ENCODE measurements at places on chromosomes 16 and 17.

- peak; percentile 63 for DNase-seq
These were observed 6.9 kb upstream of the CES3 start for GRCh38 chr16:66954097-66954659.

DNA sequence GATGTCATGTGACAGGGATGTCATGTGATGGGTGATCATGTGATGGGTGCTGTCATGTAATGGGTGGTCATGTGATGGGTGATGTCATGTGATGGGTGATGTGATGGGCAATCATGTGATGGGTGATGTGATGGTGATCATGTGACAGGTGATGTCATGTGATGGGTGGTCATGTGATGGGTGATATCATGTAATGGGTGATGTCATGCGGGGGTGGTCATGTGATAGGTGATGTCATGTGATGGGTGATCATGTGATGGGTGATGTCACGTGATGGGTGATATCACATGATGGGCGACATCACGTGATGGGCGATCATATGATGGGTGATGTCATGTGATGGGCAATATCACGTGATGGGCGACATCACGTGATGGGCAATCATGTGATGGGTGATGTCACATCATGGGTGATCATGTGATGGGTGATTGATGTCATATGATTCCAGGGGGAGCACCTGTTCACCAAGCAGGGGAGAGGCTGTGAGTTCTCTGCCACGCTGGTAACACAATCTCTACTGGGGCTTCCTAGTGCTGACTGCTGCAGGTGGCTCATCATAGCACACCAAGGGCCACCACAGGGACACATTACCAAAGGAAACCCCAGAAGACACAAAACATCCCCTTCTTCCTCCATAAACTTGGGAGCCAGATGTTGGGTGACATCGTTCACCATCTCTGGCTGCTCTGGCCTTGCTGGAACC lies 16.5 kb downstream of the CD300LB start:
- DNase-seq: no peak

DNA sequence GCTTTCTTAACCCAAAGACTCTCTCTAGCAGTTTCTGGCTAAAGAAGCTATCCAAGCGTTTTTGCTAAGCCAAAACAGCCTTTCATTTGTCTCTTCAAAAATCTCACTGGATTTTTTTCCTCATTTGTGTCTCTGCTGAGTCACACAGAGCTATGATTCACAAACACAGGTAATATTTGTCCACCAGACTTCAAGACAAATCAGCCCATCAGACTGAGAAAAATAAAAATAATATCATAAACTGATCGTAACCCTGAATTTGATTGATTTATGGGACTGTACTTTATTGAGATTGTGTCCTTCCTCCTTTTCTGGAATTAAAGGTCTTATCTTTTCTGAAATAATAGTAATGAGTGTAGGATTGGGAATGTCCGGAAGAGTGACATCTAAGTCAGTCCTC lies 25.8 kb downstream of the TRIM16 start:
- DNase-seq: no peak

DNA sequence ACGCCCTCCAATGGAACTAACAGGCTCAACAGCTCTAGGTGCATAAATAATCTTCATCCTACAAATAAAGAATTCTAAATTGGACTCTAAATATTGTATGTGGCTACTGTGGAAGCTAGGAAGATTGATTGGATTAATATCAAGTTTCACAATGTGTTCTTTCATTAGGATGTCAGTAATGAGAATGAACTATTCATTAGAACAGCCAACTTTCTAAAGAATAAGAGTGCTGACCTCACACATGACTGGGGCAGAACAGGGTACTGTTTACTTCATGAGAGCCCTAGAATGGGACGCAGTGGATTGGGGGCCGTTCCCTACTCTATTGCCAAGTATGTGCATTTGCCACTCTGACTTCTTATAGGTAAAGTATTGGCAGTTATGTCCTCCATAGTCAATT lies 528.2 kb upstream of the RBFOX1 start:
- no peak for DNase-seq

- DNase-seq: peak; percentile 10
These were observed at the start of gene ADORA2B for GRCh38 chr17:15944759-15945526. TSS of gene ADORA2B (plus strand) at chr17:15945130. CDS start at chr17:15945249, 119 bp downstream.

DNA sequence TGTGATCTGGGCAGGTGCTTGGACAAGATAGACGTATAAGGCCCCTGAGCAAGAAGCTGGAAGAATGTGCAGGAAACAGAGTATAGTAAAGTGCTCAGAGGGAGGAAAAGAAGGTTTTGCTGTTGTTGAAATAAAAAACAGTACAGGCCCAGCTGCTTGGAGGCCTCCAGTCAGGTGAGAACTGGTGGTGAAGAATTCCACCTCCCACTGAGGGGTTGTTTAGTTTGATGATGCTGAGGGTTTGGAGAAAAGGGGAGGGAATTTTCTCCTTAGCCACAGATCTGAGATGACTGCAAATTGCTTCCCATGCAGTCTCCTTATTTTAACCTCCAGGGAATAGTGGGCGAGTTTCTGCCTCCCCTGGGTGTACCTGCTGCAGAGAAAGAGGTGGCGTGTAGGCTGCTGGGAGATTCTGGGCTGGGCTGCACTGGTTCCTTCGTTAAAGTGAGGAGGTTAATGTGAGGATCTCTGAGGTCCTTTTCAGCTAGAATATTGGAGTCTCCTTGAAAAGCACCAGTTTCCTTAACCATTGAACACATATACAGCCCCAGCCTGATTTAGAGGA lies 25.8 kb downstream of the SMPD3 start:
- DNase-seq: no peak

- no peak for DNase-seq
These were observed 37.1 kb upstream of the ADCY7 start for GRCh38 chr16:50229149-50229726.

GRCh38 chr17:32445074-32445415 lies 735 bp downstream of the PSMD11 start:
- peak; percentile 22 for DNase-seq

DNA sequence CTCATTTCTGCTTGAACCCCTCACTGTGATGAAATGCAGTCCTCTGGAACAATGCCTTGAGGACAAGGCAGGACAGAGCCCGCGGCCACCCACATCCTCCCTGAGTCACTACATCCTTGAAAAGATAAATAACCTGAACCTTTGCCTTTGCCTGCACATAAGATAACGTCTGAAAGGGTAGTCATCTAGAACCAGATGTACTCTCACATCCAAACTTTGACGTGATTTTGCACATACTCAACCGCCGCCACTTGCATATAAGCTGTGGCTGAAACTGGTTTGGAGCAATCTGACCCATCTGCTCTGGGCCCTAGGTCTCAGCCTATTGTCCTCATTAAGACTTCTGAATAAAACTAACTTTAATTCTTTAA lies 252.1 kb downstream of the PHKB start:
- DNase-seq: peak; percentile 11

DNA sequence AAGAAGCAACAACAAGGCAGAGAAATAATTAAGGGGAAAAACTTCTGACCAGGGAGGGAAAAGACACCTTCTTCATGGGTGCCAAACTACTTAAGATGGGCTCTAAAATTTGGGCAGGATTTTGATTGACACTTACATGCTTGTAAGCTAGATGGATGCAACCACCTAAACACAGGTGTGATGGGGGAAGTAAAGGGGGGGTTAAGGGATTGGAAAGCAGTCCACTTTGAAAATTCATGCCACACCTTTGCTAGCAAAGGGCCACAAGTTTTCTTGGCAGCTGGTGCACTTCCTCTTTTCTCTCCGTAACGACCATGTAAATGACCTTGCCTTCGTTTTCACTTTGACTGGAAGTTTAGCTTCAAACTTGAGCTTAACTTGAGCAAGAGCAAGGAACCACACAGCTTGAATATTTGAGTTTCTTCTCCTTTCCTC lies 14.3 kb upstream of the PRKAR1A start:
- no peak for DNase-seq

- DNase-seq: no peak
These were observed 122.6 kb upstream of the RPL38 start for GRCh38 chr17:74080656-74081582.

GRCh38 chr17:21172846-21173245 lies 41.1 kb downstream of the TMEM11 start:
- DNase-seq: no peak

DNA sequence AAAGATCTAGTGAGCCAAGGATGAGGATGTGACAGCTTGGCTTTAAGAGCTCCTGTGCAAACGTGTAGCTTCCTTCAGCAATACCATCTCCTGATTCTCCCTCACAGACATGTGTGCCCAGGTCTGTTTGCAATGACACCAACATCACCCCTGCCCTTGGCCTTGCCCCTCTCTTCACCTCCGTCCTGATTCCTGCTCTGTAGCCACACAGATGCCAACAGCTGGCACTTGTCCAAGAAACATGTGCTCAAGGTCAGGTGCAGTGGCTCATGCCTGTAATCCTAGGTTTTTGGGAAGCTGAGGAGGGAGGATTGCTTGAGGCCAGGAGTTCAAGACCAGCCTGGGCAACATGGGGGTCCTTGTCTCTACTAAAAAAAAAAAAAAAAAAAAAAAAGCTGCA lies 103.8 kb upstream of the CRHR1 start:
- no peak for DNase-seq

GRCh38 chr17:67725373-67725791 lies 7.6 kb downstream of the NOL11 start:
- DNase-seq: no peak

- DNase-seq: peak; percentile 78
These were observed 18.7 kb upstream of the ADGRG1 start for GRCh38 chr16:57609541-57610401.

GRCh38 chr16:23410176-23410575 lies 42.8 kb downstream of the COG7 start:
- no peak for DNase-seq

GRCh38 chr16:77660311-77660710 lies 62.0 kb upstream of the NUDT7 start:
- DNase-seq: no peak

GRCh38 chr17:72423718-72424117 lies 302.9 kb downstream of the SOX9 start:
- no peak for DNase-seq

DNA sequence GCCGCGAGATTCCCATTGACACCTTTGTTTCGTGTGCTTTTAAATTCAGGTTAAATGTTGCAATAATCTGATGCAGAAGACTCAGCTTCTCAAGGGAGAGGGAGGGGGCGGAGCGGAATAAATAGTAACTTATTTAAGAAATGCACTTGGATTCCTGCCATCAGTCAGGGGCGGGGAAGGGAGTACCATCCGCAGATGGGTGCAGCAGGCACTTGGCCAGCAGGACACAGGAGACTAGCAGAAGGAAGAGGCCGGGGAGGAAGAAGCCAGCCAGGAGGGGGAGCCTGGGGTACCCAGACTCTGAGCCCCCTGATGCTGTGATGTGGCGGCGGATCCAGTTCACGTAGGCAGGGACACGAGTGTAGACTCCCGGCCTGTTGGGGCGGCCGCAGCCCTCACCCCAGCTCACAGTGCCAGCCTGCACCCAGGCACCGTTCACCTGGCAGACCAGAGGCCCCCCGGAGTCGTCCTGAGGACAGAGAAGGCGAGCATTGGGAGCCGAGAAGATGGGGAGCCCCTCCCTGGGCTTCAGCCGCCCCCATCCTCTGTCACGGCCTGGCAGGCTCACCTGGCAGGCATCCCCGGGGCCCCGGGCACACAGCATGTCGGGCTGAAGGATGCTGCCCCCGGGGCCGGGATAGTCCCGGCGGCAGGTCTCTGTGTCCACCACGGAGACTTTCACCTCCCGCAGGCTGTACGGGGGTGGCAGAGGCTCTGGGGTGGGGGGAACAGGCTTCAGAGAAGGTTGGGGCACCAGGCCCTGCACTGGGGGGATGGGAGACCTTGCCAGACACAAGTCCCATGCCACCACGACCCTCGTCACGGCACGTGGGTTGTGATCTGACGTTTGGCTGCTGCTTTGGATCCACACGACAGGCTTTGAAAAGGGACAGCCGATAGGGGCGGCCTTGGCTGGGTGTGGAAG lies 3.2 kb downstream of the TPSG1 start:
- DNase-seq: no peak

DNA sequence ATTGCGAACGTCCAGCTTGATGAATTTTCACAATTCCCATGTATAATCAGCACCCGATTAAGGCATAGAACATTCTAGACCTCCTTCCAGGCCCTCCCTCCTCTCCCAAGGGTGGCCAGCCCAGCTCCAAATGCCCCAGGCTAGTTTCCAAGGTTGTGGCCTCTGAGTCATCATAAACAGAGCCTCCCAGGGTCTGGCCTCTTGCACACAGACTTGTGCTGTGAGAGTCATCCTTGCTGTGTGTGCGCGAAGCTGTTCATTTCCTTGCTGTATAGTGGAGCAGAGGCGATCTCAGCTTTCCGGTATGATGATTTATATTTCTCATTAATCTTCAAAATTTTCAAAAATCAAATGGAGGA lies 20.5 kb upstream of the JPH3 start:
- no peak for DNase-seq

DNA sequence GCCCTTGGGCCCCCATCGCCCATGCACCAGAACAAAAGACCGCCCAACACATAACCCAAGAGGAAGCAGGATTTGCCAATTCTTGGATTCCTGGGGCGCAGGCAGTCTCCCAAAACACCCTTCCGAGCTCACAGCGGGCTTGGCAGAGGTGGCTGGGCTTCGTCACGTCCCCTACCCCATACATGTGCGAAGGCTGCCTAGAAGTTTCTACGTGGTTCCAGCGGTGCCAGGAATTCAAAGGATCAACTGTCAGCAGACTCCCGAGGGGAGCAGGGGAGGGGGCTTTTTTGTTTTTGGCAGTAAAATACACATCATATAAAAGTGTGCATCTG lies 80.8 kb upstream of the PLCG2 start:
- DNase-seq: no peak

DNA sequence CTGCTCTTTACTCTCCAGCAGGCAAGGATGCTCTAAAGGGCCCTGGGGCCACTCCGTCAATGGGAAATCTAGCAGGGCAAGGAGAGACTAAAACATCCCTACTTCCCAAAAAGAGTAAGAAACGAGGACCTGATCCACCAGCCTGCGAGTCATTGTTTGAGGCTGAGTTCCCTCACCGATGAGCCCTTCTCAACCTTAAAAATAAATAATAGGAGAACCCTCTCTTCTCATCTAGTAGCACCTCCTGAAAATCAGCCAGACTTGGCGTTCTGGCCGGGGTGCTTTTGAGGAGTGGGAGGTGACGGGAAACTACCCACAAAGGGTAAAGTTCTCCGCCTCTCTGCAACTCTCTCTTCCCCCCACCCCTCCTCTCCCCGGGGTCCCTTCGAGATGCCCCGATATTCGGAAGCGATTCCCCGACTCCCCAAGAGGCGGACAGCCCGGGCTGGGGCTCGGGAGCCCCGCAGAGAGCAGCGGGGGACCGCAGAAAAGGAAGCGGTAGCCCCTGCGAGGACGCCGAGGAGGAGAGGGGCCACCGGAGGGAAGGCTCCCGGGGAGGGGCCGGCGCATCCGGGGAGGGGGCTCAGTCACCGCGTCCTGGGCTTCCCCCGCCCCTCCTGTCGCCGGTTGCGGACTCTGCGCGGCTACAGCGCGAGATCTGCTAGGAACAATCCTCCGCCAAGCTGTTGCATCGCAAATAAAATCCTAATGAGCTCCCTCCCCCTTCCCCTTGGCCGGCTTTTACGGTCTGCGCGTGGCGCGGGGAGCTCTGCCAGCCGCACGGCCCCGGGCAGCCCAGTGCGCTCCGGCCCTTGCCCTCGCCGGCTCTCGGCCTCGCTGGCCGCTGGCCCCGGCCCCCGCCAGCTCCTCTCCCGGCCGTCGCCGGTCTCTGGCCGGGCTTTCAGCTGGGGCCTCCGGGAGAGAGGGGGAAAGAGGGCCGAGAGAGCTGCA lies 1.3 kb downstream of the HOXB9 start:
- no peak for DNase-seq

GRCh38 chr16:54585094-54585997 lies 298.8 kb upstream of the IRX3 start:
- DNase-seq: no peak

- DNase-seq: no peak
These were observed 28.6 kb downstream of the TBC1D16 start for GRCh38 chr17:80006811-80007752.

- DNase-seq: no peak
These were observed 244.6 kb upstream of the MAF start for GRCh38 chr16:79845033-79845733.

Measured in stimulated activated CD4-positive, alpha-beta T cell treated with anti-CD3 and anti-CD28 coated beads, Interleukin-15, amount 100 ng/mL, for 48 hours (primary cell).